Activated CD4-positive, alpha-beta T cell treated with anti-CD3 and anti-CD28 coated beads, Interleukin-2, amount 10 ng/mL, durations not matched to agents 24 days and 14 days (primary cell): ENCODE measurements at places on chromosomes 5 and 9.

- no peak for DNase-seq
- no peaks in the 10 kb centered on the region for H3K27me3 ChIP-seq
- no peak overlapping the region for H3K27ac ChIP-seq
Measured at GRCh38 chr5:142250119-142250518, 74.7 kb downstream of the SPRY4 start.

GRCh38 chr5:7261049-7261448 is 134.9 kb upstream of the ADCY2 start:
- no peaks in the 10 kb centered on the region for H3K27me3 ChIP-seq
- DNase-seq: no peak
- H3K27ac ChIP-seq: no peak overlapping the region

DNA sequence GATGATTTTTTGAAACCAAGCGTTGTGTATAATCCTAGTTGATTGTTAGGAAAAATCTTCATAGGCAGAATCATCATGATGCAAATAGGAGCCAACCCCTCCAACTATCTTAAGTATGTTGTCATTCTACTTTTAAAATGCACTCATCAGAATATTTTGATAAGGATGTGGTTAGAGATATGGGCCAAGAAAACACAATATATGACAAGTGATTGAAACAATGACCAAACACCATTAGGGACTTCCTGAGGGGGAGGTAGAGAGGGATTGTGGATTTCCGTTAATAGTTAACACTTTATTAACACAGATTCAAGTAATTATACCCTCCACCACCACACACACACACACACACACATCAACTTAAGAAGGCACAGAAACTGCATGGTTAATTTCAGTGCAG is 143.3 kb downstream of the ARSB start:
- no peak overlapping the region for H3K27ac ChIP-seq
- H3K27me3 ChIP-seq: no peaks in the 10 kb centered on the region
- H3K4me3 ChIP-seq: no peak overlapping the region
- DNase-seq: no peak

GRCh38 chr9:70551801-70552200 is 137.3 kb upstream of the KLF9 start:
- no peaks in the 10 kb centered on the region for H3K27me3 ChIP-seq
- no peak for DNase-seq
- no peaks in the 10 kb centered on the region for H3K36me3 ChIP-seq
- peaks cover 22% of the 10 kb centered on the region for H3K4me1 ChIP-seq
- H3K27ac ChIP-seq: no peak overlapping the region

GRCh38 chr5:39160576-39161213 is 58.7 kb downstream of the FYB1 start:
- DNase-seq: peak; percentile 40
- peaks cover 37% of the 10 kb centered on the region for H3K36me3 ChIP-seq
- H3K27me3 ChIP-seq: no peaks in the 10 kb centered on the region
- H3K27ac ChIP-seq: peak overlapping the region; percentile 9
- H3K4me1 ChIP-seq: peaks cover 71% of the 10 kb centered on the region
